ENCODE measurements at places on chromosomes 1 and 21.

- no peak for DNase-seq
Measured at GRCh38 chr21:21406921-21407320, 408.7 kb downstream of the NCAM2 start.

DNA sequence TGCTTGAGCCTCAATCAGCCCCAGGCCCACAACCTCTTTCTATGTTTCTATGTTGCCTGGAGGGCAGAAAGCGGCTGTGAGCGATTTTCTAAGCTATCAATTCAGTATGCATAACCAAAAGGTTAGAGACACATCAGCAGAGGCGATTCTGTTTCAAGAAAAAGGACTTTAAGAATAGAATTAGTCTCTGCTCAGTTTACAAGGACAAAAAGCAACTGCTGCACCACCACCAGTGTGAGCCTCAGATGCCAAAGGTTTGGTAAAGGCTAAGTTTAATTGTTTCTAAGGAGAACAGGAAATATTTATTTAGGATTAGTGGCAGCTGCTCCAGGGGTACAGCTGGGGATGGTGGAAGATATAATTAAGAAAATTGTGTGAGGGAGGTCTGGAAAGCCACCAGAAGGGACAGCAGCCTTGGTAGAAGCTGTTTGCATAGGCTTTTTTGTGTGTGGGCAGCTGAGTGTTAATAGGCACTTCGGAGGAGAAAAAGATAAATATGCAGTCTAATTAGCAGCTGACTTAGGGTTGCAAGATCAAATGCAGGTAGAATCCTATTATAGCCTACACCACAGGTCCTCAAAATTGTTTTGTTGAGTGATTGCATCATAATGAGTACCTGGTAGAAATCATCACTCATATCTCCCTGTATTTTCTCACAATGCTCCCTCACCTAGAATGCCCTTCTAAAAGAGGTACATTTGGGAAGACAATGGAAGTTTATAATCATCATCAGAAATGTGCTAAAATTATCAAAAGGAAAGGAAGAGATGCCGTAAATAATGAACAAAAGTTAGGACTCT, 35.8 kb downstream of the ZC3H11B start:
- DNase-seq, result no peak

- no peak for DNase-seq
Measured at GRCh38 chr1:17098446-17099317, 20.6 kb downstream of the PADI2 start.

DNA sequence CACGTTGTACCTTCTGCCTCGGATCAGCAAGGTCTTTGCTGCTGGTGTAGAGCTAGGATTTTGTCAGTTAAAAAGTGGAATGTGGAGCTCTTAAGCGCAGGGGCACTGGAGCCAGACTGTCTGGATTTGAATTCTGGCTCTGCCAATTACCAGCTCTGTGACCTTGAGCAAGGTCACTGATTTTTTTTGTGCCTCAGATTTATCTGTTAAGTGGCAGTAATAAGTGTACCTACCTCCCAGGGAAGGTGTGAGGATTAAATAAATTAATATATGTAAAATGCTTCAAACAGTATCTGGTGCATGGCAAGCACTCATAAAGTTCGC, 40.3 kb downstream of the UBE2U start:
- no peak for DNase-seq

GRCh38 chr21:34156957-34157356, 83.6 kb downstream of the MRPS6 start:
- no peak for DNase-seq

- DNase-seq, result no peak
Measured at GRCh38 chr1:121458291-121459048, 273.7 kb downstream of the SRGAP2C start.

GRCh38 chr1:218048828-218049420, 236.2 kb upstream of the RRP15 start:
- DNase-seq, result no peak

DNA sequence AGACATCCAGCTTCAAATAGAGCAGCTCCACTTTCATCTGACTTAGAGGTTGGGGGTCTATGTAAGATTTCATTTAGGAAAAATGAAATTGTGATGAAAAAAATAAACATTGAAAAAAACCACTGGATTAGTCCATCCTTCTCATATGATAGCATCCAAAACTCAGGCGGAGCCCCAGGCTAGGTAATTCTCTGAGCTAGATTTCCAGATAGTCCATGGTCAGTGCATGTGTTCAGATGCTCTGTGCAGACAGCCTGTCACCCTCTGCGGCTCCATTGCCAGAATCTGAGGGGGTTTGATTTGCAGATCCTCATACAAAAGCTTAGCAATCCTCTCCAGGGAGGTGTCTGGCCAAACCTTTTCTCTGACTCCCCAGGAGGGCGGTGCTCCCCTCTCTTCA, 49.2 kb downstream of the C8B start:
- DNase-seq, result no peak

Measured in skin of body (tissue), 3 donors.